ENCODE measurements at places on chromosomes 5 and 9.

- H3K27ac ChIP-seq, result no peak overlapping the region
- no peak overlapping the region for H3K4me3 ChIP-seq
- no peaks in the 10 kb centered on the region for H3K36me3 ChIP-seq
These were observed 11.4 kb downstream of the HAND1 start for GRCh38 chr5:154466671-154467070.

DNA sequence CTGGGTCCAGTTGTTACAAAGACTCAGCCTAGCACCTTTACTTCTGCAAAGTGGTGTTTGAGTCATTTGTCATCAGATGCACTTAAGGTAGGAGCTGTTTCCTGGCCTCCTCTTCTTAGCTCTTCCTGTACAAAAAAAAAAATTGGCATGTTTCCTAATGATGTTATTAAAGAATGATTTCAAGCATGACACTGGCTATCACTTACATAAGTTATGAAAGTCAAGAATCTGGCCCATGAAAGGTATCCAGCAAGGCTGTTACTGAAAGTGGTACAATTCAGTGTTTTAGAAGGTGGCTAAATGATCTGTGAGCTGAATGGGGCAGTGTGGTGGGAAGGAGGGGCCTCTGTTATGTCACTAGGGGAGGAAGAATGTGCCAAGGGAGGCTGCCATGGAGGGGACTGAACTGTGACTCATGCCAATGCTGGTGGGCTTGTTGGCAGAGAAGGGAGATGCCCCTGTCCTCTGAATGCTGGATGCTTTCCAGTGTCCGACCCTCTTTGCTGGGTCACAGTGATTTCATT lies 175.1 kb upstream of the MAP1B start:
- H3K27ac ChIP-seq, result no peak overlapping the region
- no peak overlapping the region for H3K4me3 ChIP-seq
- H3K27me3 ChIP-seq, result peaks cover 14% of the 10 kb centered on the region
- no peaks in the 10 kb centered on the region for H3K36me3 ChIP-seq

DNA sequence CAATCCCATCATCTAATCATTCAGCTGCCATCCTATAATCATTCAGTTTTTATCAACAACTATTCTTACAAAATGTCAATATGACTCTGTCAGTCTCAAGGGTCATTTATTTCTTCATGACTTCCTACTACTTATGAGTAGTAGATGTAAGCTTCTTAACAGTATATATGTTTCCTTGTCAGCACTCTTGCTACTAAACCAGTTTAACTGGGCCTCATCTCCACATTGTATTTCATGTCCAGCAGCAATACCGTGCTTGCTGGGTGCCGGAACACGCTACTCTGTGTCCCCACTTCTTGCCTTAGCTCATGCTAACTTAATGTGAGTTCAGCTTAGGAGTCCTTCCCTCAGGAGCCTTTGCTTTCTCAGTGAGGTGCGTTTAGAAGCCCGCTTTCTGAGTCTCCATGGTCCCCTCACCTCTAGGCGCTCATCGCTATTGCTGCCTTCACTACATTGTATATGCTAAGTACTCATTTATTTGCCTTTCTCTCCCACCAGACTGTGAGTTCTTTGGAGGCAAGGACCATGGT lies 32.9 kb downstream of the ELL2 start:
- peaks cover 43% of the 10 kb centered on the region for H3K4me1 ChIP-seq
- peak overlapping the region; percentile 21 for H3K27ac ChIP-seq
- H3K27me3 ChIP-seq, result no peaks in the 10 kb centered on the region

DNA sequence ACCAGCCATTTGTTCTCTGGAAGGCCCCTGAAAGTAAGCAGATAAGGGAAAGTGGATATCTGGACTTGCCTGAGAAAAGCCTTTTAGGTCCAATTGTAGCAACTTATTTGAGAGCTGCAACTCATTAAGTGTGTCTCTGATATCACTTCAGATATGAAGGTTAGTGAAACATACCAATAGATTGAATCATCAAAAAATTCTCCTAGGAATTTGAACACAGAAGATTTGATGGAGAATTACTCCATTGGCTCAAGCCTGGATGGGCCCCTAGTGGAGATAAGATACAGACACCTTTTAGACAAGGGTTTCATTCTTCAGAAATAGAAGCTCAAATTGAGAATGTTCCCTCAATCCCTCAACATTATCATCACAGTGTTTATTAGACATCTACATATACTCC lies 356.7 kb downstream of the NDUFS4 start:
- H3K4me1 ChIP-seq, result no peaks in the 10 kb centered on the region
- DNase-seq, result no peak
- no peak overlapping the region for H3K27ac ChIP-seq
- H3K4me3 ChIP-seq, result no peak overlapping the region
- no peaks in the 10 kb centered on the region for H3K27me3 ChIP-seq
- no peaks in the 10 kb centered on the region for H3K36me3 ChIP-seq

DNA sequence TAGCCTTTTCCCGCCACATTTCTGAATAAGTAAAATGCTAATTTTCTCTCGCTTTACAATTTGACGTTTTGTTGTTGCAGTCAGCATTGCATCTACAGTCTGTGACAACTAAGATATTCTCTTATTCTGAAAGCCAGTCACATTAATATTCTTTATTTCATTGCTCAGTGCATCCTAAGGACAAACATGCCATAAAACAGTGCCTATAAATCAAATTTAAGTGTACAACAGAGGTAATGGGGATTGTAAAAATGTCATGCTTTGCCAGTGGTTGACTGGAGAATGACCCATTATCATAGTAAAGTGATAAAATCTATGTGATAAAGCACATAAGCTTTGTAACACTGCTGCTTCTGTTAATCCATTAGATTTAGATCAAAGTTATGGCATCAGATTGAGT lies 1850.0 kb upstream of the ACO1 start:
- H3K36me3 ChIP-seq, result no peaks in the 10 kb centered on the region
- H3K27me3 ChIP-seq, result no peaks in the 10 kb centered on the region

DNA sequence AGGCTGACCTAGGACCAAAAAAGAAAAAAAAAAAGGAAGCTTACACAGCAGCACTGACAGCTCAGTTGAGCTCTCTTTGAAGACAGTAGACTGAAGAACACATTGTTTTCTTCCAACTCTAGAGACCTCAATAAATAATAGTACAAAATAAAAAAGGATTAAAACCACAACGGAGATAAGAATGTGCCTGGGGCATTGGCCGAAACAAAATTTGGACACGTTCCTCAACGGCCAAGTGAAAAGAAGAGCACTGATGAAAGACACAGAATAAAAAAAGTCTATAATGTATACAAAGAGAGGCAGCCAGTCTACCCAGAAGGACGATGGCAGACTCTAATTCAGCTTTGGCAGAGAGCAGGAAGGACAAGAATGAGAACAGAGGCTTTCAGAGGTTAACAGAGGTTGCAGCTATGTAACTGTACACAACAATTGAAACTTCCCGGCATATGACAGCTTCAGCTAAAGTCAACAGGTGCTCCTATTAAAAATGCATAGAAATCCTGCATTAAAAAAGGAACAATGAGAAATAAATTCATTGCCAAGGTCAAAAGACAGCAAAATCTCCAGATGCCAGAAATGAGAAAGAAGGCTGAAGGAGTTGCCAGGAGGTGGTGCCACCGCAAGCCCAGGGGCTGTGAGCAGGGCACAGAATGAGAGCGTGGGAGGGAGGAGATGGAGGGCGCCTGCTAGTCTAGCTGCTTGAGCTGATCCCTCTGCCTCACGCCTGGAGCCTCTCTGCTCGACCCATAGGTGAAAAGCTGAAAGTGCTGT lies 113.9 kb downstream of the DCP2 start:
- H3K4me1 ChIP-seq, result peaks cover 2% of the 10 kb centered on the region
- no peak for DNase-seq
- no peak overlapping the region for H3K4me3 ChIP-seq
- peaks cover 3% of the 10 kb centered on the region for H3K27me3 ChIP-seq
- no peak overlapping the region for H3K27ac ChIP-seq
- H3K36me3 ChIP-seq, result no peaks in the 10 kb centered on the region

DNA sequence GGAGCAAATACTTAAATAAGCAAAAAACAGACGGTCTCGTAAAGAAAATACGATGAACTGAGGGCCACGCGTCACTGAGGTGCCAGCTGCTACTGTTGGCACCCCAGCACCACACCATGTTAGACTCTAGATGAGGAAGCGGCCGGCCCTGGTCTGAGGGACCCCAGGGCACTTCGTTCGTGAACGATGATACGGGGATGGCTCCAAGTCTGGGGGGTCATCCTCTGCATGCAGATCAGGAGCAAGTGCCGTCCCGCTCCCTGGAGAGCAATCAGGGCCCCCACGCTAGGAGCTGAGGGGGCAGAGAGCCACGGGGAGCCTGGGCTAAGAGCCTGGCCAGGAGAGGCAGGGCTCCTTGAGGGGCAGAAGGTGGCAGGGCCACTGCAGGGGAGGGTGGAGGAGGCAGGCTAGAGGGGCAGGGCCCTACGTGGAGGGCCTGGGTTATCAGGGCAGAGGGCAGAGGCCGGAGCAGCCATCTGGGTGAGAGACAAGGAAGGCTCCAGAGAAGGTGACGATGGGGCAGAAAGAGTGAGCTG lies 24.1 kb downstream of the SARDH start:
- peaks cover 13% of the 10 kb centered on the region for H3K4me1 ChIP-seq
- H3K4me3 ChIP-seq, result no peak overlapping the region
- H3K36me3 ChIP-seq, result no peaks in the 10 kb centered on the region
- no peaks in the 10 kb centered on the region for H3K27me3 ChIP-seq
